ENCODE measurements at places on chromosomes 6 and 20.

- DNase-seq = no peak
These were observed 34.0 kb downstream of the EYA2 start for GRCh38 chr20:46928580-46929132.

DNA sequence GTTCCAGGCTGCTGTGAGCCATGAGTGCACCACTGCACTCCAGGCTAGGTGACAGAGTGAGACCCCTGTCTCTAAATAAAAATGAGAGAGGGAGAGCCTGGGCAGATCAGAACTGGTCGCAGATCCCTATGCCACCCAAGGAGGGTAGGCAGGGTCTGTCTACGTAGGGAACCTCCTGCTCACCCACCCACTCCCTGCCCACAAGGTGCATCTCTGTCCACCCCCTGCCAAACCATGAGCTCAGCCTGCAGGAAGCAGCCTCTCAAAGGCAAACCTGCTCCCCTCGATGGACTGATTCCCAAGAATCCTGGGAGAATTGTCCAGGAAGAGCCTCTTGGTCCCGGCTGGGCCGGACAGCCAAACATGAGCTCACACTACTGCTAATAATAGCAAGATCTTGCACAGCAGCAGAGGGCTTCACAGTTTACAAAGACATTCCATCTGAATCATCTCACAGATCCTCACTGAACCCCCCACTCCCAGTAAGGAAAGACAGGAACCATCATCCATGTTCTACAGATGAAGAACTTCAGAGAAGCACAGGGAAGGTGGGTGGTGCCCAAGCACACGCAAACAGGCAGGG is 27.8 kb upstream of the TLDC2 start:
- no peak for DNase-seq

DNA sequence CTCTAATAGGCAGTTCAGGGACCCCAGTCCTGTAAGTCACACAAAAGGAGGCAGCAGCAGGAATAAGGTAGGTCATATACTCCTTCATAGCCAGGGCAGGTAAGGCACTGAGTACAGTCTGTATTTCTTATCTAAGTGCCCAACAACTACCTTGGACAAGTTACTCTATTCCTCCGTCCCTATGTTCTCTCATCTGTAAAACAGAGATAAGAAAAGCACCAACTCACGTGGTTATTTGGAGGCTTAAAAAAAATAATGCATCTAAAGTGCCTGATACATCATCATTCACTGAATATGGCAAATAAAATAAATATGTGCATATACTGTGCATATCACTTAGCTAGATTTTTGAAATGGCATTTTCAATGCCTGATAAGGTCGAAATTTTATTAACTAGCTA is 298.1 kb upstream of the CDYL start:
- no peak for DNase-seq

DNA sequence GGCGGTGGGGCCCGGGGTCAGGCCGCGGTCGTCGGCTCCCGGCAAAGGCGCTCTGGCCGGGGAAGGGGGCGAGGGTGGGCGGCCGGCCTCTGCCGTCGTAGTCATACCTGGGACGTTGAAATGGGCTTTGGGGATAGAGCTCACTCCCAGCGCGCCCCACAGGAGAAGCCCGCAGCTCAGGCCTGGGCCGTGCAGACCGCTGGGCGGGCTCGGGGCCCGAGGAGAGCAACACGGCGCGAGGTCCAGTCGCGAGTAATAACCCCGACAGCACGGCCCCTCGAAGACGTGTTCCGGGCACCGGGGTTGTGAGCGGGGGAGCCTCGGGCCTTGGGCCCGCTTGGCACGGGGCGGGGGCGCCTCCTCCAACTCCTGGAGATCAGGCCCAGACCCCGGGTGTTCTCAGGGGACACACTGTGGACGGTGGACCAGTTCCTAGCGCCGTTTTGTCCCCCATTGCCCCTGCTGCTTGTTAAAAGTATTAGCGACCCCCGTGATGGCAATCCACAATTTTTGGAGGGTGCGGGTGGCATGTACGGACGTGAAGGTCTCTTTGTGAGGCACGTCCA is 10.9 kb downstream of the FOXC1 start:
- no peak for DNase-seq

DNA sequence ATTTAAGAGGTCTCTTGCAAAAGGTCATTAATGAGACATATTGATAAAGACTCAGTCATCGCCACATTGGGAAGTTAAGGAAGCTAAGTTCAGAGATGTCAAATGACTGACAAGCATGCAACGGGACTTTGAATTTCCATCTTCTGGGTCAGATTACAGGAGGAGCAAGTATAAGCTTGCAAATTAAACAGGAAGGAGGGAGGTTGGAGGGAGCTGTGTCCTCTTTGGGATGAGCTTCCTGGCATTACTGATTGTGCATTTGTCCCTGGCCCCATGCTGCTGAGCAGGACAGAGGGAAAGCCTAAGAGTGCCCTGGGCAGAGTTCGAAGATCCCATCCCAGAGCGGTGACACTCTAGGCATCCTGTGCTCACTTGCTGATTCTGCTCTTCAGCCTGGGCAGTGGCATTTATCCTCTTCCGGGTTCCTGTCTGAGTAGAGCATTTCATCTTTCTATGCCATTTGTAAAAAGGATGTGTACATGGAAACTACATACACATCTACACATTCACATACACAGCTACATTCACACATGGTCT is 40.5 kb downstream of the SLC22A1 start:
- DNase-seq = no peak

DNA sequence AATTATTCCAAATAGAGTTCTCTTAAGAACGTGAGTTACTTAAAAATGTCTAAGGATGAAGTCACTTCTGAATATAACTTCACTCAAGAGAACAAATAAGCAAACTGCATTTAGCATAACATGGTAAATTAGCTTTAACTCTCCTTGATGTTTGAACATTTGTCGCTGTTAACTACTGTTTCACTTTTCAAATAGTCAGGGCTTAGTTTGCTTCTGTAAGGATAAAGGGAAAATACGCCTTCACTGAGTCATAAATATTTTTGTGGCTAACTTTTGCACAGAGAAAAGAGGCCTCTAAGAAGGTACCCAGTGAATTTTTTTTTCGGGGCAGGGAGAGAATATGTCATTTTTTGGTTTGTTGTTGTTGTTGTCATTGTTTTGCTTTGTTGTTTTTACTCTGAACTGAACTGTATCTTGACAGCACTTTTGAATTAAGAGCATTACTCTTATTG is 8.1 kb downstream of the PTPN1 start:
- DNase-seq = no peak

DNA sequence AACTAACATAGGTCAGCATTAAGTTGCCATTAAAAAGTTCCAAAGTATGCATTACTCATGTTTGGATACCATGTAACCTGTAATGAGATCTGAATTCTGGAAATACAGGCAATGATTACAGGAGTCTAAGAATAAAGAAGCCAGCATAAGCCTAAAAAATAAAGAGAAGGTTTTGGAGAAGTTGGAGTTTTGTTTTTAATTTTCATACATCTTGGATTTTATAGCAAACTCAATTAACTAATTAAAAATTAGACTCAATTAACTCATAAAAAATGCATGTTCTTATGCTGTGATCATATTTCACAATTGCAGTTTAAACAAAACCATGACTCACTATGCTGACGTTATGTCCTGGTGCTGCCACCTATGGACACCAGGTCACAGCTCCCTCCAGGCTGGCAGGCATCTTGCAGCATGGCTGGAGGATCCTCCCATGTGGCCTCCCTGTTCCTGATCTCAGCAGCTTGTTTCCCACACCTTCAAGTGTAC is 648.8 kb upstream of the AGPAT4 start:
- no peak for DNase-seq

DNA sequence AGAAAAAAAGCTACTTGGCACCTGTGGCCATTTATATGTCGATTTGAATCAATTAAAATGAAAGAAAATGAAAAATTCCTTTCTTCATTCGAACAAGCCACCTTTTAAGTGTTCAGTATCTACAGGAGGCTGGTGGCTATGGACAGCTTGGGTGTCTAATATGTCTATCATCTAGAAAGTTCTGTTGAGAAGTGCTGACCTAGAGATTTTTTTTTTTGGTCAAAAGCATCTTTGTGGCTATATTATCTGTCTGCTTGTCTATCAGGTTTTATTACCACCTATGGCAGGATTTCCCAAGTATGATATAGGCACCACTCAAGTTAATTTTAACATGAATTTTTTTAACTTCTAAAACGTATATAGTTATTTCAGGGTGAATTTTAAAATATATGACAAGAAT is 250.8 kb downstream of the TSHZ2 start:
- no peak for DNase-seq

All from stimulated activated CD8-positive, alpha-beta memory T cell treated with anti-CD3 and anti-CD28 coated beads, Interleukin-4, amount 100 ng/mL, for 4 hours (primary cell).